Left lobe of liver (tissue), 2 donors: ENCODE measurements at places on chromosomes 4 and X. TPM values are rescaled to one million over a fixed set of nuclear protein-coding genes. Genes with fewer than 3 reads are reported as not detected.

HTN1 gene
- total RNA-seq = not detected

DGKK gene
- total RNA-seq = not detected

DNA sequence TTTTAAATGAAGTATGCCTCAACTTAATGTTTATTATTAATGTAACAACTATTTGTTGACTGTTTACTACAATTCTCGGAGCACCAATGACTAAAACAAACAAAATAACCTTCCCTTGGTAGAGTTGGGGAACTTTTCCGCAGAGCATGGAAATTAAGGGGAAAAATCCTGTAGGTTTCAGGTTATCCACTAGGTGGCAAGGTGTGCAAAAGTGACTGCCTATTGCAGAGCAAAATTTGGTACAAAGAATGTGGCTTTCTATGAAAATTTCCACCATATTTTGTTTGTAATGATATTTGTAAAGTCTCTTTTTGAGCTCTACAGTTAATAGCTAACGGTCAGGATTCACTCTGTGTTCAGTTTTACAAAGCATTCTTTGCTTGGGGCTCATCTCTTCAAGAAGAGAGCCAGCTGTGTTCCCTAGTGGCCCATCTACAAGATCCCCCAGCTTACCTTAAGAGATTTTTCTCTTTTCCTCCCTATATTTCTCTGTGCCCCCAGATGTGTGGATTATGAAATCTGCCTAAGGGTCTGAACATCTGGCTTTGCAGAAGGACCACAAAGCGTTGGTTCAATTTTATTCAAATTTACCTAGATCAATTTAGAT, 61.1 kb downstream of the FBXO8 start:
- DNase-seq = no peak

DNA sequence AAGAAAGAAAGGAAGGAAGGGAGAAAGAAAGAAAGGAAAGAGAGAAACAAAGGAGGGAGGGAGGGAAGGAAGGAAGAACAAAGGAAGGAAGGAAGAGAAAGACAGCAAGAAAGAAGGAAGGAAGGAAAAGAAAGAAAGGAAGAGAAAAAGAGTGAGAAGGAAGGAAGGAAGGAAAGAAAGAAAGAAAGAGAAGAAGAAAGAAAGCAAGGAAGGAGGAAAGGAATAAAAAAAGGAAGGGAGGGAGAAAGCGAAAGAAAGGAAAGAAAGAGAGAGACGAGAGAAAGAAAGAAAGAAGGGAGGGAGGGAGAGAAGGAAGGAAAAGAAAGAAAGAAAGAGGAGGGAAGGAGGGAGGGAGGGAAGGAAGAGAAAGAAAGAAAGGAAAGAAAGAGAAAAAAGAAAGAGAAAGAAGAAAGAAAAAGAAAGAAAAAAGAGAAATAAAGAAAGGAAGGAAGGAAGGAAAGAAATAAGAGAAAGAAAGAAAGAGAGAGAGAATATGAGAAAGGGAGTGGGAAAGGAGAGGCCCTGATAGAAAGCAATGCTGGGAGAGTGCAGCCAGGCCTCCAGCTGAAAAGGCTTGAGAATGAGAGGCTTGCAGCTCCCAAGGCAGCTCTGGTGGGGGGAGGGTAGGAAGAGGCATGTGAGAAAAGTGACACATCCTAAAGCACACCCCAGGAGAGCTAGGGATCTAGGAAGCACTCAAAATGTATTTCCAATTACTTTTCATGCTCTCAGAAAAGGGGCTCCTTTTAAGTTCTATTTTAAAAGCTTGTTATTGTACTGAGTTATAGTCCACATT, 134.0 kb upstream of the ZIC3 start:
- no peak for DNase-seq

DNA sequence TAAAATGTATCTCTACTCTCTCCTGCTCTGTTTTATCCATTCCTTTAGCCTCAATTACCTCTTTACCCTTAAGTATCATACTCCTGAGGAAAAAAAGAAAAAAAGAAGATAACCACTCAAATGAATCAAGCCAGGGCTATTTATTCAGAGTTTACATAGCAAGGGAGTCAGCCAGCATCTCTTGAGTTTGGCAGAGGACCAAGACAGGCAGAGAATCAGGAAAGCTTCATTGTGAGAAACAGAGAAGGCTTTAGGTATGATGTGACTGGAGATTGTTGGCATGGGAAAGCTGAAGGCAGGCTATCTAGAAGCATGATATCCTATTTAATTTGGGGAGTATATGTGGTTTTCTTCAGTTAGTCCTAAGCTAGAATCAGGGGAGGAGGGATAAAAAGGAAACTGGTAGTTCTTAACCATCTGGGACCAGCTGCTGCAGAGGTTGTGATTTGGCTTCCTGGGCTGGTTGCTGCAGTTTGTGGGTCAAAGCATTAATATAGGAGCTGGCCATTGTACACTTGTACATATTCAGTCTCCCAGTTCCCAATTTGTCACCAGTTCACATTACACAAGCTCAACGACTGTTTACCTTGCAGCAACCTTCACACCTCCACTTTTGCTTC, 11.2 kb downstream of the APELA start:
- no peak for DNase-seq

RTL3 gene
- not detected for total RNA-seq

- no peak for DNase-seq
These were observed 54.9 kb downstream of the MAGEB17 start for GRCh38 chrX:16222151-16222550.

VEGFD gene
- total RNA-seq = 0.28 TPM

RPGR gene
- total RNA-seq = 1.6 TPM

- DNase-seq = no peak
These were observed 1240.7 kb downstream of the C4orf33 start for GRCh38 chr4:130336585-130337217.

- no peak for DNase-seq
These were observed 28.3 kb downstream of the SEC24D start for GRCh38 chr4:118807659-118808058.

DNA sequence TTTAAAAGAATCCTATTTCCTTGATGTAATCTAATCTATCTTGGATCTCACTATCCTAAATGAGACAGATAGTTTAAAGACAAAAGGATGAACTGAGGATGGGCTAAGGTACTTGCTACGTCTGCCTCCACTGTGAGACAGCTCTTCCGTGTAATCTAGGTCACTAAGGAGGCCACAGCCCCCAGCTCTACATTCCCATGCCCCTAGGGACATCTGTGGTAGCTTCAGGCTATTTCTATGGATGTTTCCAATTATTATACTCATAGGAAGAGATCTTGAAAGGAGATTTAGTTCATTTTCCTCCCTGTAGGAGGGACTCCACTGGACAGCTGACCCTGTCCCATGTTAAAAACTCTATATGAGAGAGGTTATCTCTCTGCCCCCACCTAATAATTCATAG, 140.8 kb upstream of the TRPC5 start:
- DNase-seq = no peak

DNA sequence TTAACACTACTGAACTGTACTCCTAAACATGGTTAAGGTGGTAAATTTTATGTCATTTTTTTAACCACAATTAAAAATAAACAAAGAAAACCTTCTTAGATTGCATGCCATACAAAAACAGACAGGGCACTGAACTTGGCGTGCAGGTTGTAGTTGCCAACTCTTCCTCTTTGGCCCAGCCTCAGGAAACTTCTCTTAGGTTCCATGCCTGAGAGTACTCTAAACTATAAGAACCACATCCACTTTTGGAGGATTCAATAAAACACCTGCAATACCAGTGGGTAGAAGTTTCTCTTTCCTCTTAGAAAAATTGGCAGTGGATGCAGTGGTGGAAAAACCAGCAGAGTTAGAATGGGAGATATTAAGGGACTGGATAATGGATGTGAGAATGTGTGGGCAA, 103.4 kb downstream of the LUZP4 start:
- peak; percentile 41 for DNase-seq

GRCh38 chr4:7040765-7041164, 2.4 kb upstream of the TADA2B start:
- no peak for DNase-seq

- DNase-seq = no peak
These were observed 880.5 kb downstream of the STPG2 start for GRCh38 chr4:97262769-97263168.

DNA sequence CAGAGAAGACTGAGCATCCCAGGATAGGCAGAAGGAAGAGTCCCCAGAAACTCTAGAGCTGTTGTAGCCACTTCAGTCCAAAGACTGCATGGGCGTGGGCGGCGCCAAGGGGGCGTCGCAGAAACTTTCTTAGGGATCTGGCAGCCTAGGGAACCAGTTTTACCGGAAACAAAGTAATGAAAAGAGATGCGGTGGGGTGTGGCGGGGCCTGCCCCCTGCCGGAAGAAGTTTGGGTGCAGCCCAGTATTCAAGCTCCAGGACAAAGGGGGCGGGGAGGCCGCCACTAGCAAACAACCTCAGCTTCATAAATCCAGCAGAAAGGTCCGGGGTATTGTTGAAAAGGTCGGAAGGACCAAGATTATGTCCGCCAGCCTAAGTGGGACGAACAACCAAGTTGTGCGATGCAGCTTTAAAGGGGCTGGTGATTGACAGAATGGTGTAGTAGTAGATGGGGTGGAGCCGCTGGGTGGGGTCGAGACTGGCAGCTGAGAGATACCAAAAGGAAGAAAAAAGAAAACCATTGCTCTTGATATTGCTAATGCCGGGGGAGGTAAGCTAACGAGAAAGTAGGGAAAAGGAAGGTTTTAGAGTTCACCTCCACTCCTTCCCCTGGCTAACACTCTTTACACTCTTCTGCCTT, 190.5 kb downstream of the RRAGB start:
- no peak for DNase-seq

GRCh38 chrX:143095321-143095720, 69.6 kb downstream of the SPANXN4 start:
- DNase-seq = no peak

DNA sequence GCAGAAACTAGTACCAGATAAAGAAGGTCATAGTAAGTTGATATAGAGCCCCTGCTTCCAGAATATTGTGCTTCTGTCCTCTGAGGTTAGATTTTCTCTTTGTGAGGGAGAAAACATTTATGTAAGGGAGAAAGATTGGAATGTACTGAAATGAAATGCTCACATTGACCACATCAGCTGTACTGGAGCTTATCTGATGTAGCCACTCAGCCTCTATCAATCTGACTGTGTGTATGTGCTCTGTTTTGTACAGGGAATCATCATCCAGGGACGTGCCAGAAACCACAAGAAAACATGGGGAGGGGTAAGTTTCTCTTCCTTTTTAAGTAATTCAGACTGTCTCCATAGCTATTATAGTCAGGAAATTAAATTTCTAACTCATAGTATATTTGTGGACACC, 56.8 kb downstream of the PRRG1 start:
- no peak for DNase-seq

GRCh38 chrX:153875391-153876111, 10.4 kb downstream of the L1CAM start:
- no peak for DNase-seq

DNA sequence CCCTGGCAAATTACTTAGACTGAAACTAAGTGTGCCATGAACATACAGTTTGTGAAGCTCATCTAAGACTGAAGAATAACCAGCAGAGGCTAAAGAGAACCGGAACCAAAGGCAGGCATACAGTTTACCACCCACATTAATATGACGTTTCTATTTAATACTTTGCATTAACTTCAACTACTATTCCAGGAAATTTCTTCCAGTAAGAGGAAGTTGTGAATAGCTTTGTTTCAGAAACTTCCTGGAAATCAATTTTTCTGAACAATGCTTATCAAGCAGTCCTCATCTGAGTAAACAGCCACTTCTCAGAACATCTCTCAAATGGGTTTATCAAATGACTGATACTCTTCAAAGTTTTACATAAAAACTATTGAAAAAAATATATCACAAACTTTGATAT, 252.7 kb downstream of the OPHN1 start:
- DNase-seq = no peak

GRCh38 chrX:13428053-13428786, 108.4 kb upstream of the ATXN3L start:
- no peak for DNase-seq

DNA sequence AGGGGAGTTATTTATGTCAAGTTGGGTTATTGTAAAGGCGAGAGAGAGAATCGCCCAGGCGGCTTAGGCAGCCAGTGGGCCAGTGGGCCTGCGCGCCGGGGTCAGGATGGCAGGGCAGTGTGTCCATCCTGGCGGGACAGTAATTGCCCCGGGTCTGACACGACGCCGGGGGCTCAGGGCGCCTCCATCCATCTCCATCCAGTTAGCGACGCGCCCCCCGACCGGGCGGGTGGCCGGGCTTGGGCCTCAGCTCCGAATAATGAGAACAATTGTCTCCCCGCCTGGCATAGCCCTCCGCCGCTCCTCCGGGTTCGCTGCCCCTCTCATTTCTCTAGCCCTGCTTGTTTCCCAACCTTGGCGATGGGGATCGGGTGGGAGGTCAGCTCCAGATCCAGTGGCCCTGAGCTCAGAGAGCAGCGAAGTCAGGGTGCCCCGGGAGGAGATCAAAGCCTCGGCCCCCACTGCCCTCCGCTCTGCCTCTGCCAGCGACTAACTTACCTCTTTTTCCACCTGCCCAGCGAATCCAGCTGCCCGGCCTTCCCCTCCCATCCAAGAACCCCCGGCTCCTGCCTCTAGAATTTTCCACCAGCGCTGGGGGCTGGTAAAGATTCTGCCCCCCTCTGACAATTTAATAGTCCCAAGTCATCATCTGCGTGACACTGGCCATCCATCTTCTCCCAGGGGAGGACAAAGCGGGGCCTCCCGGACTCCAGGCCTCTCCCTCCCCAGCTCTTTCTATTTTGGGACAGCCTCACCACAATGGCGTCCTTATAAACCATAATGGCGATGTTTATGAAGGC, 56.9 kb upstream of the TMEM33 start:
- DNase-seq = no peak
